Chondrocyte (in vitro differentiated cells): ENCODE measurements at places on chromosomes 1 and 21. TPM values are rescaled to one million over a fixed set of nuclear protein-coding genes. Genes with fewer than 3 reads are reported as not detected.
A peak's percentile ranks its signal among the peaks of the same experiment; 100 is the strongest.

DNA sequence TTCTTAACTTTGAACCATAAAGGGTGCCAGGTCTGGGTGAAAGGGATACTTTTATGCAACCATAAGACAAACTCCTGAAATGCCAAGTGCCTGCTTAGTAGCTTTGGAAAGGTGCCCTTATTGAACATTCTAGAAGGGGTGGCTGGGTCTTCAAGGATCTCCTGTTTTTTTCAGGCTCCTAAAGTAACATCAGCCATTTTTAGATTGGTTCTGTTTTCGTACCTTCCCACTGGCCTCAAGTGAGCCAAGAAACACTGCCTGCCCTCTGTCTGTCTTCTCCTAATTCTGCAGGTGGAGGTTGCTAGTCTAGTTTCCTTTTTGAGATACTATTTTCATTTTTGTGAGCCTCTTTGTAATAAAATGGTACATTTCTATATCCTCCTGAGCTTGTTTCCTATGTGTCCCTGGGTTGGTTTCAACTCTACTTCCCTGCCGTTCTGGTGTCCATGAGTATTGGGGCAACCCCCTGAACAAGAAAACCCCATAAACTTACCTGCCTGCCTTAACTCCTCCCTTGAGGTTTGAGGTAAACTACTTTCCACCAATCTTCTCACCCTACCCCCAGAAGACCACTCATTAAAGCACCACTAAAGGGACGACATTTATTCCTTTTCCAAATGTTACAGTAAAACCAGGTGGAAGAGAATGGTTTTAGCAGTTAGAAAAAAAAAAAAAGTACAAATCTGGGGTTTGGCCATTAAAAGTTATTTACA is 2.6 kb downstream of the MARCKSL1 start:
- H3K27ac ChIP-seq: peak overlapping the region; percentile 8
- H3K27me3 ChIP-seq: no peaks in the 10 kb centered on the region
- peaks cover 17% of the 10 kb centered on the region for H3K36me3 ChIP-seq

DNA sequence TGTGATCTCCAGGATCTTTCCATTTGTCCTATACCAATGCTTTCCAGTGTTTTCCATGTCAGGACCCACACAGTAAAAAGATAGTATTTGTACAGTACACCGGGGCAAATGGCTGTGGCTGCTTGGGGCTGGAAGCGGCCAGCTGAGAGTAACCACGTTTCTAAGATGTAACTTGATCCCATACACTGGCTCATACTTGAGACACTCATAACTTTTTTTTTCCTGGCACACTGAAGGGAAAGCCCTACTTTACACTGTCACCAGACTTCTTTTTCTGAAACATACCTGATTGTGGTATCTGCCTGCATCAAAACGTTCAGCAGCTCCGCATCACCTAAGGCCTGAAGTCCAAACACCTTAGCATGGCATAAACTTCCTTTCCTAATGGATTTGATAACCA is 21.6 kb downstream of the VPS13D start:
- no peak overlapping the region for H3K27ac ChIP-seq
- H3K27me3 ChIP-seq: no peaks in the 10 kb centered on the region
- H3K36me3 ChIP-seq: peaks cover 25% of the 10 kb centered on the region
- DNase-seq: no peak

DNA sequence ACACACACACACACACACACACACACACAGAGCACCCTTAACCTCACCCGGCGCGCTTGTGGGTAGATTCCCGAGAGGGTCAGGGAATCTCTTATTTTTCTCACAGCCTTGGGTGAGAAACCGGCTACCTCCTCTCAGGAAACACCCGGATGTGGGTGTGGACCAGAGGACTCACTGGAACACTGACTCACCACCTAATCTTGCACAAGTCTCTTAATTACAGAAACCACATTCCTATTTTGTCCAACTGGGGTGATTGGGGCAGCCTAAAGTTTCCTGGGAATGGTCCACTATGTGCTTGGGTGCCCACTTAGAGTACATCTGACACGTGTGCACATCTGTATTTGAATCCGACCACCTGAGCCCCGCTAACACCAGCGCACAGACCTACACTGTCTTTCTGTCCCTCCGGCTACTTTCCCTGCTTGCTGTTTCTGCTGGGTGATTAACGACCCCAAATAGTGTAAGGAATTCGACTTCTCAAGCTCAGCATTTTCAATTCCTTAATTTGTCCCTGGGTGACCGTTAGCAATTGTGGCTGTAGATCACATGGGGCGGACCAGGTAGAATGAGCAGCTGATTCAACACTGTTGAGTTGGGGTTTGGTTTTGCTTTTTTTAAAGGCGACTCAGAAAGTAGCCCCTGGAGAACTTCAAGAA is 14.0 kb upstream of the TBX15 start:
- H3K4me3 ChIP-seq: peak overlapping the region; percentile 44
- H3K36me3 ChIP-seq: peaks cover 3% of the 10 kb centered on the region
- peak overlapping the region; percentile 86 for H3K27ac ChIP-seq
- H3K27me3 ChIP-seq: peaks cover 26% of the 10 kb centered on the region

- H3K36me3 ChIP-seq: no peaks in the 10 kb centered on the region
- H3K27ac ChIP-seq: no peak overlapping the region
- DNase-seq: no peak
- H3K27me3 ChIP-seq: peaks cover 3% of the 10 kb centered on the region
- peaks cover 22% of the 10 kb centered on the region for H3K4me1 ChIP-seq
- no peak overlapping the region for H3K4me3 ChIP-seq
Observed at GRCh38 chr21:34743831-34744230, 75.0 kb downstream of the CLIC6 start.

DNA sequence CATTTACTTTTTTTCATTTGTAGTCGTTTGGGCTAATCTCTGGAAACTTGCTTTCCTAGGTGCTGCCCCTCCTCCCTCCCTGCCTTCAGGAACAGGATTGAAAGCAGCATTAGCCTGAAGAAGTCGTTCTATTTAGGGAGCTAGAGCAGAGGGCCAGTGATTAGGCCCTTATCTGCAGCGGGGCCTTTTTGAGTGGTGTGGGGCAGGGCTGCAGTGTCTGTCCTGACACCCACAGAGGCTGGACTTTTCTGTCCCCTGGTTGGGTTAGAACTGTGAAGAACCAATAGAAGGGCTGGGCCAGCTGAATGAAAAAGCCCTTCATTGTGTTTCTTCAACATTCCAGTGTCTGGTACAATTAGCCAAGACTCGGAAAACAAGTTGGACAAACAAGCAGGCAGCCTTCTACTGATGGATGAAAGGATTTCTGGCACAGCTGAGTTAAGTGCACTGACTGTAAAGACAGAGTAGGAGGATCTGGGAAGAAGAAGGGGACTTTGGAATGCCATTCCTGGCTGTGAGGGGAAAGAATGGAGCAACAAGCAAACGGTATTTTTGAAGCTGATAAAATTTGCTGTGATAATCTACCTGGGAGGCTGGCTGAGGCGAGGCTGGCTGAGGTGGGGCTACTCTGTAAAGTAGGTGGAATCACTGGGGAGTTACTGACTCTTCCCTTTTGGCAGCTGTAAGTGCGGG is 9.7 kb downstream of the MACF1 start:
- no peak overlapping the region for H3K4me3 ChIP-seq
- H3K27me3 ChIP-seq: no peaks in the 10 kb centered on the region
- H3K4me1 ChIP-seq: peaks cover 59% of the 10 kb centered on the region
- peak overlapping the region; percentile 83 for H3K27ac ChIP-seq

- H3K36me3 ChIP-seq: no peaks in the 10 kb centered on the region
- DNase-seq: no peak
- H3K4me1 ChIP-seq: peaks cover 35% of the 10 kb centered on the region
- H3K27me3 ChIP-seq: peaks cover 14% of the 10 kb centered on the region
Observed at GRCh38 chr1:86155807-86156565, 586 bp downstream of the COL24A1 start.

GRCh38 chr1:174308604-174309003 is 139.2 kb upstream of the GPR52 start:
- peaks cover 29% of the 10 kb centered on the region for H3K36me3 ChIP-seq
- DNase-seq: no peak
- no peak overlapping the region for H3K27ac ChIP-seq
- H3K27me3 ChIP-seq: no peaks in the 10 kb centered on the region
- H3K4me1 ChIP-seq: no peaks in the 10 kb centered on the region

GRCh38 chr1:97186381-97186780 is 464.8 kb downstream of the PTBP2 start:
- H3K4me3 ChIP-seq: no peak overlapping the region
- H3K4me1 ChIP-seq: peaks cover 5% of the 10 kb centered on the region
- H3K27ac ChIP-seq: no peak overlapping the region

GRCh38 chr1:169368406-169368769 is 393 bp downstream of the BLZF1 start:
- DNase-seq: no peak
- peaks cover 12% of the 10 kb centered on the region for H3K36me3 ChIP-seq
- peaks cover 27% of the 10 kb centered on the region for H3K4me1 ChIP-seq
- no peak overlapping the region for H3K27ac ChIP-seq
- H3K27me3 ChIP-seq: no peaks in the 10 kb centered on the region

- no peak for DNase-seq
- H3K4me3 ChIP-seq: no peak within 1 kb of the TSS
- no peaks in the 10 kb centered on the region for H3K36me3 ChIP-seq
Observed at GRCh38 chr1:153001382-153001781, at the start of gene SPRR3. Gene SPRR3 (plus strand): TSS chr1:153001749. CDS start chr1:153003021, 1,272 bp downstream.

DNA sequence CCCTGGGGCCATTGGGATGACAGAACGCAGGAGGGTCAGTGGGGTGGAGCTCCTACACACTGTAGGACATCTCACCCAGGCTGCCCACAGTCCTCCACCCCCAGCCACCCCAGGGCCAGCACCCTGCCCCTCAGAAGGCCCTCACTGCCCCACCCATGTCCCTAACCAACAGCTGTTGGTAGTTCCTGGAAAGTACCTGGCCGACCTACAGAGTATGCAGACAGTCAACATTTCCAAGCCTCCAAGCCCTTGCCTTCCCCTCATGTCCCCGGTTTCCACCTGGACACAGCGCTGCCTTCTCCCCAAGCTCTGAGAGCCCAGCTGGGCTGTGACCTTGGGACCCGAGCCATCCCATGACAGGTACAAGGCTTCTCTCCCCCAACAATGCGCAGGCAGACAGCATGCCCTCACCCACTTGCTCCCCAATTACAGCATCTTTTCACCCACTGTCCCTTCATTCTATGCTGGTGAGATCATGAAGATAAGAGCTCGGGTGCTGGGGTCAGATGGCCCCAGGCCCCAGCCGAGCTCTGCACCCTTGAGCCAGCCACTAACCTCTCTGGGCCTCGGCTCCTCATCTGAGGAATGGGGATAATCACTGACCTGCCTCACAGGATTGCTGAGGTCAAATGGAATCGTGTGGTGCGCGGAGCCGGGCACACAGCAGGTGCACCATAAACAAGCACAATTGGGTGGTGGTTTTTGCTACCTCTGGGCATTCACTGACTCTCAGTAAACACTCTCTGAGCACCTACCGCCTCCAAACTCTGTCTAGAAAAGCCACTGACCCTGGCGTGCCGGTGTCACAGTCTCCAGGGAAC is 11.2 kb downstream of the LAPTM5 start:
- DNase-seq: no peak
- no peak overlapping the region for H3K4me3 ChIP-seq
- no peaks in the 10 kb centered on the region for H3K36me3 ChIP-seq
- H3K4me1 ChIP-seq: peaks cover 3% of the 10 kb centered on the region

DNA sequence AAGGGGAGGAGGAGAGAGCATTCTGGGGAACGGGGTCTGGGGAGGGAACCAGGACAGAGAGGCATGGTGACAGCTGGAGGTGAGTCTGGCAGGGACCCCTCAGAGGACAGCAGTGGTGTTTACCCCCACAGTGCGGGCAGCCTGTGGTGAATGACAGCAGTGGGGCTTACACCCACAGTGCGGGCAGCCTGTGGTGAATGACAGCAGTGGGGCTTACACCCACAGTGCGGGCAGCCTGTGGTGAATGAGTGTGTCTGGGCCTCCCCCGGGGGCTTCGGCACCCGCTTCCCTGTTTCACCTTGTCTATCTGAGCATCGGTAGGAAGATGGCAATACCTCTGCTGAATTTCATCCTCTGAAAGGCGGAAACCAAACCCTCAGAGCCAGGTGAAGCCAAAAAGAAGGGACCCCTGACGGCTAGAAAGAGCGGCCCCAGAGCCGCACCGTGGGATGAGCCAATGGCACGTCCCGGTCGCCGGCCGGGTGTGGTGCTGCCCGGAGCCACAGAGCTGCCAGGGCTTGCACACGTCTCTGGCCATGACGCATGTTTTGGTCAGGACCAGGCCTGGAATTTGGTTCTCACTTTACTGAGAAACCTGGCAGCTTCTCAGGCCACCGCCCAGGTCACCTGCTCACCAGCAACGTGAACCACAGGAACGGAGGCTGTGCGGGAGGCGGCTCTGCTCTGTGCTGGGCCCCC is 54.1 kb downstream of the SIK1 start:
- no peak overlapping the region for H3K27ac ChIP-seq
- peak; percentile 65 for DNase-seq
- peaks cover 5% of the 10 kb centered on the region for H3K27me3 ChIP-seq

DNA sequence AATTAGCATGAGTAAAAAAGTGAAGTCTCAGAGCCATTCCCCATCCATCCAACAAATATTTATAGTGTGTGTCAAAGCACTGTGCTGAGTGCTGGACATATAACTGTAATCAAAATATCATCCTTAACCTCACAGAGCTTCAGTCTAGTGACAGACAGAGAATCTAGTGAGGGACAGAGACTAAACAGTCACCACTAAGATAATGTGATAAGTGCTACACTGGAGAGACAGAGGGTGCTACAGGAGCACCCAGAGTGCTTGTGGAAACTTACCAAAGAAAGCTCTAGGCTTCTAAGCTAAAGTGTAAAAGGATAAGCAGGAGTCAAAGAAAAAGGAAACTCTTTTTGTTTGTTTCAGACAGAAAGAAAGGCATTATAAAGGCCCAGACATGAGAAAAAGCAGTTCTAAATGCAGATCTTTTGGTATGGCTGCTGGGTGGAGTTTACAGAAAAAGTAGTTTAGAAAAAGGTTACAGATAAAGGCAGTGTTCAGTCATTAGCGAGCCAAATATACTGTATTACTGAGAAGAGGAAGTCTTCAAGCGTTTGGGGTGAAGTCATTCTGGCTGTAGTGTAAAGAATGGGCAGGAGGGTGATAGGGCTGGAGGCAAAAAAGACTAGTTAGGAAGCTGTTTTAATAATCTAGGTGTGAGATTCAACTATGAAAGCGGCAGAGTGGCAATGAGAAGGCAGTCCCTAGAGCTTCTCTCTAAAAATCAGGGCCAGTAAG is 83.8 kb downstream of the SCMH1 start:
- no peak overlapping the region for H3K4me3 ChIP-seq
- no peaks in the 10 kb centered on the region for H3K27me3 ChIP-seq
- peaks cover 7% of the 10 kb centered on the region for H3K4me1 ChIP-seq

- H3K27ac ChIP-seq: no peak overlapping the region
- H3K27me3 ChIP-seq: peaks cover 2% of the 10 kb centered on the region
- H3K4me3 ChIP-seq: no peak overlapping the region
Observed at GRCh38 chr1:44553771-44554170, 120.5 kb downstream of the TMEM53 start.

DNA sequence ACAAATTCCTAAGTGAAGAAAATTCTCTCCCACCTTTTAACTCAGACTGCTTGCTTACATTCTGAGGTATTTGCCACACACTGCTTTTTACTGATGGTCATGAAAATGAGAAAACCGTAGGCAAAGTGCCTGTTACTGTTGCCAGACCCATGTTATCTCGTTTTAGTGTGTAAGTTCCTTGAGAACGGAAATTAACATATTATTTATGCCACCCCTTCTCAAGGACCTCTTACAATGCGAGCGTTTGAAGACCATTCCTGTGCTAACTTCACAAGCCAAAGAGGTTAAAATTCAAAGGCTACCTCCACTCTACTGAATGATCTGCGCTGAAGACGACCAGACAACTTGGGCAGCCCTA is 509 bp downstream of the NVL start:
- H3K4me1 ChIP-seq: peaks cover 26% of the 10 kb centered on the region
- DNase-seq: no peak
- no peaks in the 10 kb centered on the region for H3K36me3 ChIP-seq
- H3K27me3 ChIP-seq: no peaks in the 10 kb centered on the region

KCNE1 gene
- total RNA-seq: 0.32 to 0.70 TPM (median 0.38 TPM) in 3 replicates

SLC9C2 gene
- total RNA-seq: not detected in 3 replicates

OLFML2B gene
- 44.6 to 120 TPM (median 113 TPM) in 3 replicates for total RNA-seq

LCE6A gene
- total RNA-seq: not detected in 3 replicates

MYBPH gene
- total RNA-seq: not detected in 3 replicates
